ENCODE measurements at places on chromosomes 7 and 10.

DNA sequence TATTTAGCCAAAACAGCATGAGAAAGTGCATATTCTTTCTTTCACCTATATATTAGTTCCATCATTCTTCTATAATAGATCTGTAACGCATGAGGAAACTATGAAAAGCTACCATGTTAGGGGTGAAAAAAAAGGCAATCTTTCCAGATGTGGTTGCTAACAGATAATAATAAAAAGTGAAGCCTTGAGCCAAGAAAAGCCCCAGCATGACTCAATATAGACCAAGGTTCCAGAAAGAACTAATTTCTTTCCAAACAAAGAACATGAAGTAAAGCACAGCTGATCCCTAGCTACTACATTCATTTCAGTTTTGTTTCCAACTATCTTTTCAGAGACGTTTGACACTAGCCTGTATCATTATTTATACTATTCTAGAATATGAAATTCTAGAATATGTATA lies 16.4 kb downstream of the ARL4A start:
- no peak for DNase-seq

DNA sequence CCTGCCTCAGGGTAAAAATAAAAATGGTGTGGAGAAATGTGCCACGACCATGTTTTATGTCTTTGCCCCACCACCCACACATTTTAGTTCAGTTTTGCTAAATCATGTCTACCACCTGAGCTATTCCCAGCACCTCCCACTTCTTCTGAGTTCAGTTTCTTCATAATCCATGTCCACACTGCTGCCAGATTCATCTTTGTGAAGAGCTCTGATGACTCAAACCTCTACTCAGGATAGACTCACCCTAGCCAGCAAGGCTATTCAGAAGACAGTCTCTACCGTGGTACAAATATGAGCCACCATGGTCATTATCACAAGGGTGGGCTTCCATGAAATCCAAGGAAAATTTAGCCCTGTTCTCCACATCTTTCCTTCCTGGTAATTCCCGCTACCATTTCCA lies 231.1 kb upstream of the PRKCQ start:
- DNase-seq, result no peak

DNA sequence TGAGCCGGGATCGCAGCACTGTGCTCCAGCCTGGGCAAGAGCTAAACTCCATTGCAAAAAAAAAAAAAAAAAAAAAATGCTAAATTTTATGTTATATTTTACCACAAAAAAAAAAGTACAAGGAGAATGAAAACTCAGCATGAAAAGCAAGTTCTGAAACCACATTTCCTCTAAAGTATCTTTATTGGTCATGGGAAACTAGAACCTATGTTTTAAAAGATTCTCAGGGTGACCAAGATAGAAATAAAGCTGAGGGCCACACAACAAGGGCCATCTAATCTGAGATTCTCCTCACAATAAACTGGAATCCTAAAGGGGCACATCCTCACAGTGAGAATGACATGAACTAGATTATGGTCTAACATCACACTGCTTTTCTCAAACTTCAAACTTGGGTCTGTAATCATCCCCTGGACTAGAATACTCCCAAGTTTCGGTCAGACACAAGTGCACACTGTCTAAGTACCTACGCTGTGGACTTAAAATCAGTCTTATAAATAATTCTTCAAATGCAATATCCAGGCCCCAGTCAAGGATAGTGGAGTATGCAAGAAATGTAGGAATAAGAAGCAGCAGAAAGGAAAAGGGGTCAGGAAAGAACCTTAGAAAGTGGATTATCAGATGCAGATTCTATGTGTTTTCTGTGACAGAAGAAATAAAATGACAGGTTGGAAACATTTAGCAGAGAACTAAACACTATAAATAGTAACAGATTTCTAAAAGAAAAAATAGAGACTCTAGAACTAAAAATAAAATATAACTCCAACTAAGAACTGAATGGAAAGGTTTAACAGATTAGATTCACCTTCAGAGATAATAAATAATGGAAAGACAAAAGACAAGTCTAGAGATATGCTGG lies 49.9 kb downstream of the COA1 start:
- no peak for DNase-seq

GRCh38 chr7:142496545-142496991 lies 238.7 kb upstream of the PRSS58 start:
- no peak for DNase-seq

- DNase-seq, result no peak
Measured at GRCh38 chr7:4273566-4274230, 408.4 kb upstream of the FOXK1 start.

DNA sequence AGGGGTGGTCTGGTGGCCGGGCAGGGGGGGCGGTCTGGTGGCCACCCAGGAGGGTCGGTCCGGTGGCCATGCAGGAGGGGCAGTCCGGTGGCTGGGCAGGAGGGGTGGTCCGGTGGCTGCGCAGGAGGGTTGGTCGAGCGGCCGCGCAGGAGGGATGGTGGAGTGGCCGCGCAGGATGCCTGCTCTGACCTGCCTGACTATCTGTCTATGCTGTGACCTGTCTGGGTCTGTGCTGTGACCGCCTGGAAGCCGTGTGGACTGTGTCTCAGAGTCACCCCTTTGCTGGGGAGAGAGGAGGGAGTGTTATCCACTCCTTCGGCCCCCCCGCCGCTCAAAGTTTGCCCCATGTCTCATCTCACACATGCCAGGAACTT lies 113.2 kb downstream of the ACTR3B start:
- no peak for DNase-seq

DNA sequence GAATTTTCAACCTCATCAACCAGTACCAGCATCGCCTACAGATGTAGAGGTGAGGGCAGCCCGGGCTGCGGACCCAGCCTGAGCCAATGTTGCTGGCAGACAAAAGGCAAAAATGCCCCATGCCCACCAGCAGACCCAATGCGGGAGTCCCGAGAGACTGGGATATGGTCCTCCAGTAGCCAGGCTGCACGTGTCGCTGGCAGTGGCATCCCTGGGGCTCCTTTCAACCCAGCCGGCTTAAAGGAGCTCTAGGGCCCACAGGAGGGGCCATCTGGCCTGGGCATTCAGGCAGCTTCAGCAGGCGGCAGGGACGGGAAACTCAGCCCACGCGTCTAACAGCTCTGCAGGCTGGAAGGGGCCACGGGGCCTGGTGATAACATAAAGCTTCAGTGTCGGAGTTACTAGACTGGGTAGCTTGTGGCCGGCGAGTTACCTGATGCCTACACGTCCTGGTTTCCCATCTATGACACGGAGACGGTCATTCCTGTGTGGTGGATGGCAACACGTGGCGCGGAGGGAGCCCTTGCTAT lies 70.7 kb downstream of the PROSER2 start:
- no peak for DNase-seq

- DNase-seq, result no peak
Measured at GRCh38 chr7:36272211-36272566, 117.5 kb upstream of the ANLN start.

DNA sequence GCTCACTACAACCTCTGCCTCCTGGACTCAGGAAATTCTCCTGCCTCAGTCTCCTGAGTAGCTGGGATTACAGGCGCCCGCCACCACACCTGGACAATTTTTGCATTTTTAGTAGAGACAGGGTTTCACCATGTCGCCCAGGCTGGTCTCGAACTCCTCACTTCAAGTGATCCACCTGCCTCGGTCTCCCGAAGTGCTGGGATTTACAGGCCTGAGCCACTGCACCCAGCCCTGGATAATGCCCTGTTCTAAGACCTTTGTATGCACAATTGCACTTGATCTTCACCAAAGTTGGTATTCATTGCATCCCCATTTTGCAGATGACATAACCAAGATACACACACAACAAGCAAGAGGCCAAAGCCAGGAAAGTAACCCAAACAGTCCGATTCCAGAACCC lies 97.7 kb upstream of the CARD11 start:
- DNase-seq, result no peak

DNA sequence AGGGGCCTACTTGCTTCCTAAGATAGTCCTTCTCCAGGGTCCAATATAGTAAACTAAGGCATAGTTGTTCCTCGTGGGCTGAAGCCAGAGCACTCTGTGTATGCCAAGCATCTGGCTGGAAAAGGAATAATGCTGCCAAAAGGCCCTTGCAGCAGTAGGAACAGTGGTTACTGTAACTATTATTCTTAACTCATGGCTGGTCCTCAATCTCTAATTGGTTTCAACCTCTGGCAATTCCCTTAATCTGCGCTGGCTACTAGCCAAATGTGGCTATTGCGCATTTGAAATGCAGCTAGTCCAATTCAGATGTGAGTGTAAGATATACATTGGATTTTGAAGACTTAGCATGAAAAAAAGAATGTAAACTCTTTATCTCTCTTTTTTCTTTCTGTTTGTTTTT lies 27.8 kb upstream of the LBX1 start:
- no peak for DNase-seq

- DNase-seq, result no peak
Measured at GRCh38 chr10:128549101-128549608, 422.9 kb upstream of the MKI67 start.

- peak; percentile 65 for DNase-seq
Measured at GRCh38 chr10:112375721-112376395, 1.9 kb downstream of the ACSL5 start.

GRCh38 chr10:31782701-31783100 lies 145.9 kb downstream of the ARHGAP12 start:
- no peak for DNase-seq

DNA sequence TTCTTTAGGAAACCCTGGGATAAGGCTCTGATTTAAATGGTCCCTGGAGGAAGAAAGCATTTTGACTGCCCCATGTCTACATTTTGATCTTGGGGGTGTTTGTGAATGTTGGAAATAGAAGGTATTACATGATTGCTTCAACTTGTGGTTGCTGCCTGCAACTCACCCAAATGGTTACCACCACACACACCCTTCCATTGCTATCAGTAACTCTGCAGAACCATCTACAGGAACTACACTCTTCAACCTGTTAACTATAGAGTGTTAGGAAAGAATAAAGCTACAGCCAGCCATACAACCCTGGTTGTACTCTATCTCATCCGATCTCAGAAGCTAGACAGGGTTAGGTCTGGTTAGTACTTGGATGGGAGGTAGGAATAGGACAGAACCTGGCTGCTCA lies 71.2 kb downstream of the APBB1IP start:
- no peak for DNase-seq

- no peak for DNase-seq
Measured at GRCh38 chr10:89600041-89600440, 45.0 kb downstream of the PANK1 start.

GRCh38 chr10:210297-210696 lies 75.0 kb downstream of the ZMYND11 start:
- no peak for DNase-seq

DNA sequence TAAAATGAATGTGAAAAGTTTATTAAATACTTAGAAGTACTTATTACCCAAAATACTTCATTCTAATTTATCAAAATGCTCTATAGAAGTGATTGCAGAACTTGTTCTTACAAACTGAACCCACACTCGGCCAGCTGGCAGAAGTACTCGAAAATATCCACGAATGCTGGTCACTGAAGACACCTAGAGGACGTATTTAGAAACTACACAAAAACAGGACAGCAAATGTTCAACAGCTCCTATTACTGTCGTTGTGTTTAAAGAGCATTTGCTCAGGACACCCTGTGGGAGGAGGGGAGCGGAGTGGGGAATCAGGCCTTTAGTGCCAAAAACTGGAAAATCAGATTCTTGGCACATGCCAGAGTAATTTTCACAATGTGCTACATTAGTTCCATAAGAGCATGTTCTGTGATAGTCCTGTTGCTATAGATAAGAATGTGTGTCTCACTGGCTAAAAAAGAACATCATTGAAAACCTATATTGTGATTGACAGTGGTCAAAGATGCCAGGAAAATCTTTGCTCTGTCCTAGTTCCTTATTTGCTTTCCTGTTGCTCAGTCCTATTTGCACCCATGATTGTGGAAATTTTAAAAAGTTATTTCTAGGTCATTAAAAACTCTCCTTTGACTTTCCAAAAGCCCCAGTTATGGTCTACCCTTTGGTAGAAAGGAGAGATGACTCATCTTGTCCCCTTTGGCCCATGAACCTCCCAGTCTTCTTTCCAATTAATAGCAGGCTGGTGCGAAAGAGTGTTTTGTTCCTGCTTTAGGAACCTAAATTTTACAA lies 49.0 kb upstream of the NRBF2 start:
- peak; percentile 53 for DNase-seq

DNA sequence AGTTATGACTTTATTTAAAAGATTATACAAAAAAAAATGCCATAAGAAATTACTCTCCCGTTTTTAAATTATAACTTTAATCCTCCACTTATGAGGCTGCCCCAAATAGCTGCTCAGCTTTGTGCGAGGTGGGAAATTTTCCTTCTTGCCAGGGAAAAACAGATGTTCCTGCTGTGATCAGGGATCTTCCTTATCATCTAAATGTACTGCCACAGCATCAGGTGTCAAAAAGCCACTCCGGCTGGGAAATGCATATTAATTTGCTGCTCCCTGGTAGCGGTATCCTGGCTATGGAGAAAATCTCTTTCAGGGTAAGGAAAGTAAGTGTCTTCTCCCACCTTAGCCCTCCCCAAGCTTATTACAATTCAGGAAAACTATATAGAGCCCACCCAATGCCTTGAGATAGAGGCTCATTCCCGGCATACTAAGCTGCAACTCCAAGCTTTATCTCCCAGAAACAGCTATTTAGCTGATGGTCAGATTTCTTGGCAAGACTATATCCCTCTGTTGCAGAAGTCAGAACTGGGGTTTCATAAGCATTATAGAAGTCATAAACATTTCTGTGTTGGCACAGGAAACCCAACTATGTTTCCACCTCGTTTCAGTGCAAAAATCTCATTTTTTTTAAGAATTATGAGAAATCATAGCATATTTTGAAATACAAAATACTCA lies 360.4 kb downstream of the PARD3 start:
- no peak for DNase-seq

GRCh38 chr7:131413711-131414110 lies 86.0 kb downstream of the MKLN1 start:
- DNase-seq, result no peak

DNA sequence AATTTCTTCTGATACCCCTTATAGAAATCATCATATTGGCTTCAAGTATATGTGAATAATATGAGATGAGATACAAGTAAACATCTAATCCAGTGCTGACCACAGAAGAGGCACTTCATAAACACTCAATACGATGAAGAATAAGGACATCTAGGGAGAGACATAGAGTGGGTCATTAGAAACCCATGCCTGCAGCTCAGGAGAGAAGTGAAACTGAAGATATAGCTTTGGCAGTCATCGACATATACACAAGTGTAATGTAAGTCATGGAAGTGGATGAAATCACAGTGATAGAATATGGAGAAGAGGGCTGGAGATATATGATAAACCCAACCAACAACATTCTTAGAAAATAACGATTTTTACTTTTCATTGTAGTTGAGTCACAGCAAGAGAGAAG lies 665.0 kb downstream of the PARD3 start:
- DNase-seq, result no peak

GRCh38 chr10:118792526-118792925 lies 37.8 kb upstream of the CACUL1 start:
- DNase-seq, result no peak

DNA sequence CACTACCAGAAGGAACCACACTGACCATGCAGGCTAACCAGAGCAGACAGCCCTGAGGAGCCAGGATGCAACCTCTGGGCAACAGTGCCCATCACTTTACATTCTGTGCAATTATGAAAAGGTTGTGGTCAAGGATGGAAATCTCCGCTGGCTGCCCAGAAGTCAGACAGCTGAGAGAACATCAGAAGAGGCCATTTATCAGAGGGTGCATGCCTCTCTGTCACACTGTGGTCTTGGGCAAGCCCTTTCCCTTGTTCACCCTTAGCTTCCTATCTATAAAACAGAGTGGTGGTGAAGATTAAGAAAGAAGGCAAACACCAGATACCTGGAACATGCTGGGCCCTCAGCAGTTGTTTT lies 120.7 kb upstream of the GDF10 start:
- no peak for DNase-seq

Data from GM12864 (cell line).